ENCODE measurements at places on chromosomes 2 and 18.
A peak's percentile ranks its signal among the peaks of the same experiment; 100 is the strongest.

GRCh38 chr2:70090706-70091334, 3.5 kb downstream of the PCBP1 start:
- DNase-seq = no peak

DNA sequence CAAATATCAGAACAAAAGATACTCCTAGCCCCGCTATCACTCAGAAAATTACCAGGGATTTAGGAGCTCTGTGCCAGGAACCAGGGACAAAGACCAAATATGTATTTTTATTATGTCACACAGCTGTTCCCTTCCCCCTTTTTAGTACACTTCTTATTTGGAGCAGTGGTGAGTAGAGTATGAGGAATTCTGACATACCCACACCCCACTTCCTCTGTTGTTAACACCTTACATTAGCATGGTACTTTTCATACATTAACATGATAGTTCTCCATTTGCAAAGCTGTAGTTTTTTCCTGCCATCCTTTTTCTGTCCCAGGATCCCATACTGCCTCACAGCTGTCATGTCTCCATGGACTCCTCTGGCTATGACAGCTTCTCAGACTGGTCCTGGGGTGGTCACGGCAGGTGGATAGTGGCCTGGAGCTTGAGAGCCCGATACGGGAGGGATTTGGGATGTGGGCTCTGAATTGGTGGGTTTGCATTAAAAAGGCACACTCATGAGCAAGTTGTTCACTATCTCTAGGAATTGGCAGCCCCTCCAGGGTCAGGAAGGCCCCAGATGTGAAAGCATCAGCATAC, 100.2 kb downstream of the SH3RF3 start:
- no peak for DNase-seq

- DNase-seq = no peak
Measured at GRCh38 chr2:172962082-172962481, 113.6 kb upstream of the MAP3K20 start.

DNA sequence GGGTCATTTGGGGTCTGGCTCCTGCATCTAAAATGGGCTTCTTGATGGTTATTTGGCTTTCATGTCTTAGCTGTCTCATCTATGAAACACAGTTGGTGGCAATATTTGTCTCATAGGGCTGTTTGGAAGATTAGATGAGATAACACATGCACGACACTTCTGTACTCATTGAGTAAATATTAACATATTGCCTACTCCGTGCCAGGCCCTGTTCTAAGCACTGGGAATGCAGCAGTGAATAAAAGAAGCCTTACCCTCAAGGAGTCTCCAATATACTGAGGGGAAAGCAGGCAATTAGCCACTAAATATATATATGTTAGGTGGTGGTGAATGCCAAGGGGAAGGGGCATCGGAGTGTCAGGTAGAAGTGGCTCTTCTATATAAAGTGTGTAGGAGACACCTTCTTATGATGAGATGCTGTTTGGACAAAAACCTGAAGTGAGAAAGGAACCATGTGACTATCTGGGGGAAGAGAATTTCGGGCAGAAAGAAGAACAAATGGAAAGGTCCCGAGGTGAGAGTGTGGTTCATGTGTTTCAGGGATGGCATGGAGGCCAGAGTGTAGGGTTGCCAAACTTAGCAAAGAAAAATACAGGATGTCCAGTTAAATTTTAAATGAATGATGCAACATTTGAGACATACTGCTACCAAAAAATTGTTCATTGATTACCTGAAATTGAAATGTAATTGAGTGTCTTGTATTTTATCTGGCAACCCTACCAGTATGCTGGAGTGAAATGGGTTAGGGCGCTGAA, 11.8 kb downstream of the SLC3A1 start:
- no peak for DNase-seq

DNA sequence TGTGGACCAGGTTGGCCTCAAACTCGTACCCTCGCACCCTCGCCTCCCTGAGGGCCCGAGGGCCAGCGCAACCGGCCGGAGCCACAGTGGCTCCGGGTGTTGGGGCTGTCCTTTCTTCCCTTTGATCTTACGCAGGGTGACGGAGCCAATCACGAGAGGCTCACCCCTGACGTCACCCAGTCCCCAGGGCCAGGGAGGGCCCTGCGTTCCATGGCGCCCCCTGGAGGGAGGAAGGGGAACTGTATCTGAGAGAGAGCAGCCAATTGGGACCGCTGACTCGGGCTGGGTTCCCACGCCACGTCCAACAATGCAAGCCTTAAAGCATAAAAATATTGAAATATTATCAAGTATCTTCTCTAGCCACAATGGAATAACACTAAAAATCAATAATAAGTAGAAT, 432.8 kb upstream of the LRRTM4 start:
- DNase-seq = no peak

GRCh38 chr18:63850020-63850419, 37.5 kb upstream of the SERPINB2 start:
- DNase-seq = no peak

DNA sequence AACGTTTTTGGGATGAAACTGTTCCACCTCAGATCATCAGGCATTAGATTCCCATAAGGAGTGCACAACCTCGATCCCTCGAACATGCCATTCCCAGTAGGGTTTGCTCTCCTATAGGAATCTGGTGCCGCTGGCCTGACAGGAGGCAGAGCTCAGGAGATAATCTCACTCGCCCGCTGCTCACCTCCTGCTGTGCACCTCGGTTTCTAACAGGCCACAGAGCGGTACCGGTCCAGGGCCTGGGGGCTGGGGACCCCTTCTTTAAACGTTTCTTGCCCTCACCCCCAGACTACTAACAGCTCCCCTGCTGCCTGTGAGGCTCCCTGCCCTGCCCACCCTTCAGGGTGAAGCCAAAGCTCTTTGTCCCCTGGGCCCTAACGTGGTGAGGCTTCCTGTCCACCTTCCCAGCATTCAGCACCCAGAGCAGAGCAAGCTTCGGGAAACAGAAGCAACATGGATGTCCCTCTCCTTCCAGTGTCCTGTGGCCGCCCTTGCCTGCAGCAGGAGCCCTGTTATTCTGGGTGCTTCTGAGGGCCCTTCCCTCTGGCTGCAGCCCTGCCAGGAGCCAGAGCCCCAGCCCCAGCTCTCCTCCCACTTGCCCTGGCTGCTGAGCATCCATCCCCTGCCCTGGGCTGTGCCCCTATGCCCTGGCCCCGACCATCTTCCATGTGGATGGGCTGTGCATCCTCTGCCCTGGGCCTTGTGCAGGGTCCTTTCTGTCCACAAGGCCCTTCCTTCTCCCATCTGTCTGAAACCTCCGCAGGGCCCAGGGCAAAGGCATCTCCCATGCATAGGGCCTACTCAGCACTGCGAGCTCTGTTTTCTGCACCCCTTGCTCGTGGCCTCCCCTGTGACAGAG, 140.1 kb downstream of the MBP start:
- no peak for DNase-seq

DNA sequence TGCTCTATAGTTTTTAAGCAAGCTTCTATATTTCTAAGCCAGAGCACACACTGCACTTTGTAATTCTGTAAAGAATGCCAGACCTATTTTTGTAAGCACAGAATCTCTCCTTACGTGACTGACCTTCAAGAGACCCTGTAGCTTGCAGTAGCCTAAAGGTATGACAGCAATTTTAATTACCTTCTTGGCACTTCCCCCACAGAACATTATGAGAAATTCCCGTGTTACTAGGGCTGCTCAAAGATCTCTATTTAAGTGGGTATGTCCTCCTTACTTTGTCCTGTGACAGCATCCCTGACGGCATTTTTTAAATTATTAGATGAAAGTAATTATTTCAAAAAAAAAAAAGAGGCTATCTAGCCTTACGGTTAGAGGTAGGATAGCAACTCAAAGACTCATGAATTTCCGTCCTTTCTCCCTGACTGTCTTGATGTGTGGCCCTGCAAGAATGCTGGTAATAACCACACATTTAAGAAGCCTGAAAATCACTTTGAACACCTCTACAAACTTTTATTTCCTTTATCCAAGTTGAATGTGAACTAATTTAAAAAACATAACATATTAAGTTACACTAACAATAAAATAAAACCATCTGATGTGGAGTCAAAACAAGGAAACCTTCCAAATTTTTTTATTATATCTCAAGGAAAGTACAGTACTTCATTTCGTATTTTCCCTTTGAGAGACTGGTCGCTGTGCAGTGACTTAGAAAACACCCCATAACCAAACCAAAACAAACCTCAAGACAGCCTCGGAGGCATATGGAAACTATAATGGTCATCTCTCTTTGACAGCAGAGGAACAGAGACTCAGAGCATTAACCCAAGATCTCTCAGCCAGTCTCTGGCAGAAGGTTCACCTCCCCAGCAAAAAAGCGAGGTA, 54.9 kb downstream of the THUMPD2 start:
- no peak for DNase-seq

GRCh38 chr2:18176679-18177215, 298.3 kb downstream of the KCNS3 start:
- DNase-seq = no peak

DNA sequence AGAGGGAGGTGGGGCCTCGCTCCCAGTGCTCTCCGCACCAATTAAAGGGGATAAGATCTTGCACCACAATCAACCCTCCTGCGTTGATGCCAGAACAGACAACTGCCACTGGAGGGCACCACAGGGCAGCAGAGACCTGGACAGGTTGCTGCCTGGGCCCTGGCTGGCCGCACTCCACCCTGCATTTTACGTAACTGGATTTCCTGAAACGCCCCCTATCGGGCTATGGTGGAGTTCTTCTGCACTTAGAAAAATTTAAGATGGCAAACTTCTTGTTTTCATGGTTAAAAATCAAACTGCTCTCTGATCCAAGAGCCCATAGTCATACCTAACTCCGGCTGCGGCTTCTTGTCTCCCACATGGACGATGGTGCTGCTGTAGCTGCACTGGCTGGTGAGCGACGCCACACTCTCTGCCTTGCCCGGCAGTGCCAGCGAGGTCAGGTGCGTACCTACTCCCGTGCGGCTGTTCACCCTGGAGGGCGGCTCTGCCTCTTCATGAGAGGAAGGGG, 16.8 kb upstream of the HES6 start:
- peak; percentile 71 for DNase-seq

All from right cardiac atrium (tissue), 5 donors.